ENCODE measurements at places on chromosomes 2 and 18. TPM values are rescaled to one million over a fixed set of nuclear protein-coding genes. Genes with fewer than 3 reads are reported as not detected.

The IL37 gene
- total RNA-seq = 0.48 TPM

- no peaks in the 10 kb centered on the region for H3K36me3 ChIP-seq
- no peak for DNase-seq
- no peak overlapping the region for H3K27ac ChIP-seq
These were observed 96.7 kb upstream of the LMAN1 start for GRCh38 chr18:59455728-59456276.

GRCh38 chr2:163665051-163665450, 70.8 kb downstream of the FIGN start:
- no peaks in the 10 kb centered on the region for H3K36me3 ChIP-seq
- DNase-seq = no peak

- no peak overlapping the region for H3K4me3 ChIP-seq
- DNase-seq = no peak
- H3K36me3 ChIP-seq = no peaks in the 10 kb centered on the region
- H3K27ac ChIP-seq = no peak overlapping the region
- H3K27me3 ChIP-seq = no peaks in the 10 kb centered on the region
These were observed 216.5 kb upstream of the FN1 start for GRCh38 chr2:215652388-215652787.

DNA sequence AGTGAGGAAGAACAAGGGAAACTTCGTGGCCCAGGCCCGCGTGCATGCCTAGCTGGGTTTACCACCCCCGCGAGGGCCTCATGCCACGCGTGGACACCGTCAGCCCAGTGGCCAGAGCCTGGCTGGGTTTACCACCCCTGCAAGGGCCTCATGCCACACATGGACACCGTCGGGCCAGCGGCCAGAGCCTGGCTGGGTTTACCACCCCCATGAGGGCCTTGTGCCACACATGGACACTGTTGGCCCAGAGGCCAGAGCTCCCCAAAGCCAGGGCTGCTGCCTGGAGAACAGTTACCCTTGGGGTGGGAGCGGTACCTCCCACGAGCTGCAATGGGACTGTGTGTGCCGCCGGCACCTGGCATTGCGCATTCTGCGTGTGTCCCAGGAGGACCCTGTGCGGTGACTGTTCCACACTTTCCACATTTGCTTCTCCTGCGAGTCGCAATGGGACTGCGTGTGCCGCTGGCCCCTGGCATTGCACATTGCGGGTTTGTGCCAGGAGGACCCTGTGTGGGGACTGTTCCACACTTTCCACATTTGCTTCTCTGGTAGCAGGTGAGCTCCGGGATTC, 105.6 kb upstream of the CTDP1 start:
- peaks cover 2% of the 10 kb centered on the region for H3K4me1 ChIP-seq
- no peak overlapping the region for H3K27ac ChIP-seq
- H3K27me3 ChIP-seq = no peaks in the 10 kb centered on the region
- H3K36me3 ChIP-seq = no peaks in the 10 kb centered on the region
